Spinal cord (tissue), 10 donors: ENCODE measurements at places on chromosomes 5 and 9.

GRCh38 chr5:164335837-164336236 lies 830.4 kb downstream of the MAT2B start:
- H3K27me3 ChIP-seq, result no peaks in the 10 kb centered on the region
- no peaks in the 10 kb centered on the region for H3K36me3 ChIP-seq
- H3K4me3 ChIP-seq, result no peak overlapping the region
- no peak for DNase-seq
- no peak overlapping the region for H3K27ac ChIP-seq

- no peak overlapping the region for H3K27ac ChIP-seq
- DNase-seq, result no peak
- H3K36me3 ChIP-seq, result no peaks in the 10 kb centered on the region
- H3K4me1 ChIP-seq, result no peaks in the 10 kb centered on the region
- no peak overlapping the region for H3K4me3 ChIP-seq
- H3K27me3 ChIP-seq, result no peaks in the 10 kb centered on the region
Observed at GRCh38 chr5:164868761-164869160, 1363.3 kb downstream of the MAT2B start.

DNA sequence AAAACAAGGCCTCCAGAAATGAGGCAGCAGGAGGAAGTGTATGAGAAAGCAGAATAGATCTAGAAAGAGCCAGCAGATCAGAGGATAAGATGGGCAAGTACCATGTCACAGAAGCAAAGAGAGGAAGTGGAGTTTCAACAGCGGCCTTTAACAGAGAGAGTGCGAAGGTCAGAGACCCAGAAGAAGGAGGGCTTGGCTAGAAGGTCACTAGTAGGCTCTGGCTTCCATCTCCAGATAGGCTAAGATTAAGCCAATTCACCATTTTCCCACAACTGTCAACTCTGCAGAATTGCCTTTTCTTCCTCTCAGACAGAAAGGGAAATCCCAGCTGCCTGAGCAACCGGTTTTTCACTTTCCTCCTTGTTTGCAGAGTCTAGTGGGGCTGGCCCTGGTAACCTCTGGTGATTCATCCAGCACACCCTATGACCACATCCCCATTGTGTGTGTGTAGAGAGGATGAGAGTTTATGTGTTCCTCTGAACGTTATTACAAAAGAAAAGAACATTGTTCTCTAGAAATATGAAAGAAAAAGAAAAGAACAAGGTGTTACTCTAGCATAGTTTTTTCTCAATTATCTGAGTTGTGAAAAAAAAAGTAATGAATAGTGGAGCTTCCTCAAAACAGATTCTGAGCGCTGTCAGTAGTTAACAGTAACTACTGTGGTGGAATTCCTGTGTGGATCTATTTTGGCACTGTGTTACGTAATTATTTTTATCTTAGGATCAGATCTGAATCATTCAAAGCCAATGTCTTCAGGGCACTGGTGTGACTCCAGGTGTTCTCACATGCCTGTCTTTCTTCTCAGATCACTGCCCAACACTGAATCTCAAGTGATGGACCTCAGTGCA lies 220.4 kb downstream of the ARRDC3 start:
- no peaks in the 10 kb centered on the region for H3K36me3 ChIP-seq
- H3K4me1 ChIP-seq, result no peaks in the 10 kb centered on the region
- no peaks in the 10 kb centered on the region for H3K27me3 ChIP-seq
- no peak overlapping the region for H3K27ac ChIP-seq

DNA sequence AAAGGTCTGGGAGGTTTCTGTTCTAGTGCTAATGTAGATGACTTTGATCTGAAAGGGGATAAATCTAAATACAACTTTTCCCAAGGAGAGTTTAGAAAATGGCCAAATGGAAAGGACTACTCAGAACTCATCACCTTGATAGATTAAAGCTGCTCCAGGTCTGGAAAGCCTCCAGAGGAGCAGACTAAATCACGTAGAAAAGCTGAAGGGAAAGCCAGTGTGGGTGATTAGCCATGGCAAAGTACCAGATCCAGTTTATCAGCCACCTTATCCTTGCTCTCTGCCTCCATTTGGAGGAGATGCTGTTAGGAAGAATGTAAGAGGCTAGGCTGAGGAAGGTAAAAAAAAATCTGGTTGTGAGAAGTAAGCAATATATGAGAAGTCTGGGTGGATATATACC lies 120.7 kb upstream of the RAI14 start:
- no peak overlapping the region for H3K4me3 ChIP-seq
- H3K36me3 ChIP-seq, result no peaks in the 10 kb centered on the region
- no peak for DNase-seq
- H3K4me1 ChIP-seq, result no peaks in the 10 kb centered on the region
- no peaks in the 10 kb centered on the region for H3K27me3 ChIP-seq
